Epithelial cell of prostate (primary cell): ENCODE measurements at places on chromosomes 7 and 10.

GRCh38 chr7:11168650-11169170 is 195.0 kb downstream of the PHF14 start:
- no peak for DNase-seq

DNA sequence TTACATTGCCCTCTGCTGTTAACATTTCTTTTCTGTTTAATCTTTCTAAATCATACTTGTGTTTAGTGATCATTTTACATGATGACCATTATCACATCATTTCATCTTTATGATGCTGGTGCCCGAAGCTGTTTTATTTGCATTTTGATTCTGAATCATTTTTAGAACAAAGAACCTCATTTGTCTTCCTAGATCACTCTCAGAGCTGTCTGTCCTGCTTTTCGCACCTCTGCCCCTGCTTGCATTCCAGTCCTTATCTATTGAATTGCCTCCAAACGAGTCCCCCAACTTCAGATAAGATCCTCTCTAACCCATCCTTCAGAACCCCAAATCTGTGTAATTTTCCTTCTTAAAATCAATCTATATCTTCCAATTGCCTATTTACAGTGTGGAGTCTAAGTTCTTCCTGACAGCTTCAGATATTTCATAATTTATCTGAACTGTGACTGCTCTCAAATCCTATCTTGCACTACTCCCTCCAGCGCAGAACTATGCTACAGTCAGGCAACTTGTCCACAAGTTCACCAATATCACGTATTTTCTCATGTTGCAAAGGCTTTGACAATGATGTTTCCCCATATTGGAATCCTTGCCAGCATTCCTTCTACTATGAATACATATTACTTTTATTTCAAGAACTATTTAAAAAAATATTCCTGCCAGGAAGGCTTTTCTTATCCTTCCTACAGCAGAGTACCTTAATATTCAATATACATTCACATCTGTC is 346.5 kb upstream of the CACNA2D1 start:
- DNase-seq: no peak

GRCh38 chr7:155084969-155085368 is 14.8 kb downstream of the HTR5A start:
- no peak for DNase-seq

DNA sequence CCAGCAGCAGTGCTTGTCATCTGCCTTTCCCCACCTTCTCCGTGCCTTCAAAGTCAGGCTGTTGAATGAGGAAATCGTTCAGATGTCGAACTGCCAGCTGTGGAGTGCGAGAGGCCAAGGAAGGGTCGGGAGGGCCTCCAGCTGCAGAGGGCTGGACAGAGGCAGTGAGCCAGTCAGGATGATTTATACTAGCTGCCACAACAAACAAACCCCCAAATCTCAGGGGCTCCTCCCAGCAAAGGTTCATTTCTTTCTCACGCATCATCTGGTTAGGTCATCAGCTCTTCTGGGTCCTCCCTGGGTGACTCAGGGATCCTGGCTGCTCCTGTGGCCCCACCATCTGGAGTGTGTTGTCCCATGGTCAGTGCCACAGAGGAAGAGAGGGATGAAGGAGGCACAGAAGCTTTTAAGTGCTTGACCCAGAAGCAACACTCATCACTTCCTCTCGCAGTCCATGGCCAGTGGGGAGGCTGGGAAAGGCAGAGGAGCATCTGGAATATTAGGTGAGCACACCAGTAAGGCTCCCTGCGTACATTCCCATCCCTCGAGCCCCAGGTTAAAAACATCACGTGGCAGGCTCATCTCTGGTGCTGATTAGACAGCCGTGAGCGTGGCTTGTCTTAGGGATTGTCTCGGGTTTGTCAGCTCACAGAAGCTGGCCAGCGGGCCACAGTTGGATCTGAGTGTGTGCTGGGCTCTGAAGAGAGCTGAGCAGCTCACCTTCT is 140.7 kb downstream of the RGS10 start:
- DNase-seq: peak; percentile 40

DNA sequence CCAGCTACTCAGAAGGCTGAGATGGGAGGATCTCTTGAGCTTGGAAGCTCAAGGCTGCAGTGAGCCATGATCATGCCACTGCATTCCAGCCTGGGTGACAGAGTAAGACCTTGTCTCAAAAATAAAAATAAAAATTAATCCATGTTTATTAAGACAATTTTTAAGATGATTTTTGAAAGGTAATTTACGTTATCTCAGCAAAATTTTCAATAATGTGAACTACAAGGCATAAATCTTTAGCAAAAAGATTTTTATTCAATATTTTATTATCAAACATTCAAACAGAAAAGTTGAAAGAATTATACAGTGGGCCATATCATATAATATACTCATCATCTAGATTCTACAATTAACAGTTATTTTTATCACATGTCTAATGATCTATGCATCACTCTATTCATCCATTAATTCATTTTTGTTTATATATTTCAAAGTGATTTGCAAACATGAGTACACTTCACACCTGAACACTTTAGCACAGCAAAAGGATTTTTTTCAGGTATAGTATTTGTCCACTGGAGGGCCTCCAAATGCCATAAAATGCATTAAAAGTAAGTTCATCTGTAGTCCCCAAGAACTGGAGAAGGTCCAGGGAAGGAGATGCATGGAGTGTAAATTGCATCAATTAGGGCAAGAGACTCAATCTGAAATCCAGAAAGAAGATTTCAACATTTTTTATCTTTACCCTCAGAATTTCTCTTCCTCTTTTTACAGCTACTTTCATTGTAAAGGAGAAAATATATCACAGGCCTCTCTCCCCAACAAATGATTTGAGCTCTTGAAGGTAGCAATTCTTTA is 38.6 kb upstream of the RSBN1L start:
- no peak for DNase-seq

GRCh38 chr10:78630944-78631838 is 437.6 kb upstream of the ZMIZ1 start:
- DNase-seq: no peak

DNA sequence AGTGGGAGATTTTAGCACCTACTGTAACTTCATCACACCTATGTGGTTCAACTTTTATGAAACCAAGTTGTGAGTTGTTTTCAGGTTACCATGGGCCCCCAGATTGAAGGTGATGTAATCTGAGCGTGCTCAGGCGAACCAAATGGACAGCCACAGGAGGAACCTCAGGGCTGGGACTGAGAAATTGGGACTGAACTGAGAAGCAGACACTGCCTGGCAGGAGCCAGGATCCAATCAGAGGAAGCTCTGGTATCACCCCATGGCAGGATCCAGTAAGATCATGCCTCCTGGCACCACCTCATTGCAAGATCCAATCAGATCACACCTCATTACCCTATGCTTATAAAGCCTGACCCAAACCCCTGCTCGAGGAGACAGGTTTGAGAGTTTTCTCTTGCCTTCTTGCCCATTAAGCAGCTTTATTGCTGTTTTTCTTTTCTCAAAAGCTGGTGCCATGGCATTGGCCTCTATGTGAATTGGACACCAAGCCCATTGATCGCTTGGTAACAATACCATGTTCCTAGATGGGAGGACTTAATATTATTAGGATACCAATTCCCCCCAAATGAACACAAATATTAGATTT is 43.2 kb upstream of the GDF10 start:
- no peak for DNase-seq

DNA sequence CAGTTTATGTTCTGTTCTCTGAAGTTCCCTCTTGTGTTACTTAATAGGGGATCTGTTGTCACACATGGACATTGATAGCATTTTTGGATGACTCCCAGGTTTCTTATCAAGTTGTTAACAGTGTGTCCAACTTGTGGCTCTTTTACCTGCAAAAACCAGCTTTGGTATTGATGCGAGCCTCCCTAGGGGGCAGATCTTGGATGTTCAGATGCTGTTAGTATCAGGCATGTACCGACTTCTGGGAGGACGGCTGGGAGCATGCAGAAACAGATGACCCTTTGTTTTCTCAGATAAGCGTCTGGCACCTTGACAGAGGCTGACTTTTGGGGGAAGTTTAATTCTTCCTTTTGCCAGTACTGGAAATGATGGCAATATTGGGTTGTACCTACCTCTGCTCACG is 2.2 kb downstream of the PLPP4 start:
- DNase-seq: no peak

DNA sequence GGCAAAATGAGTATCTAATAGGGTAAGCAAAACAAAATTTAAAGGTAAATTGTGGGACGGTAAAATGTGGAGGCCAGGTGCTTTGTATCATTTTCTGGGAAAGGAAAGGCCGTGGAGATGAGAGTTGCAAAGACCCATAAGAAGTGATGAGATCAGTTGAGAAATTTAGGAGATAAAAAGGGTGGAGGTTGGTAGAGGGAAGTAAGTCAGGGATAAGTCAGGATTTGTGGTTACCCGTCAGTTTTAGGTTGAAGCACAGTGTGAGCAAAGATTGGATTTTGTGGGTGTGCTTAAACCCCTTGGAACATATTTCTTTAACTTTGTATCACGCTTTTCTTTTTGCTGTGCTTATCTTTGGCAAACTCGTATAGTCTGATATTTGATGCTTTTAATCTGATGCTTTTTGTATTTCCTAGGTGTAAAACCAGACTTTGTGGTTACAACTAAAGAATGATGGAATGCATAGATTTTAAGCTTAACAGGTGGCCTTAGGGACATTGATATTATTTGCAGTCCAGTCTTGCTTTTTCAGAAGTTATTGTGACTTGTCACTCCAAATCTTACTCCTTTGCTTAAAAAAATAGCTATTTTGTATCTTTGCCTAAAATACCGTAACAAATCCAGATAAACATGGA is 1.2 kb downstream of the BTRC start:
- no peak for DNase-seq

DNA sequence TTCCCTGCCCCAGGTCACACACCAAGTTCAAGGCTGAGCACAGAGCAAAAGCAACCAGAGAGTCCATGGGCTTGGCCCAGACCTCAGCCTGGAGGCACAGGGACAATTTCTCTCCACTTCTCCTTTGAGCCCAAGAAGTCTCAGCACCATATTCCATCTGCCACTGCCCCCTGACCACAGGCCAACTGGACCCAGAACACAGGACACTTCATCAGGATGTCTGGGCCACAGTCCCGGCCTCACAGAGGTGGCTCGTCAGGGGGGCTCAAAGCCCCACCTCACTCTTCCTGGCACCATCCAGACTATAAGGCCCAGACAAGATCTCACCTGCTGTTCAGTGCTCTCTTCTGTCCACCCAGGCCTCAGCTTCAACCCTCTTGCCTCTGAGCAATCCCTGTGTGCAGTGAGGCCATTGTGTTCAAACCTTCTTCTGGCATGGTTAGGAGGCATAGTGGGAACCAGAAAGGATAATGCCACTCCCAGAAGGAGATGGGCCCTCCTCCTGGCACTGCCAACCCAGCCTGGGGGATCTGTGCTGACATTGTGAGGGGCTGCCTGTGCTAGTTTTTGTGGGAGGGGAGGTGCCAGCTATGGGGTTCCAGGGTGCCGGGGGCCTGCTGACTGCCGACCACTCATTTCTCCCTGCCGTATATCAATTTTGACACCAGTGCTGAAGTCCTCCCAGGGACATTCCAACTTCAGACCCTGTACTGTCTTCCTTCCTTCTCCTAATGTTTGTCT is 49.7 kb upstream of the ANTXRL start:
- DNase-seq: no peak

DNA sequence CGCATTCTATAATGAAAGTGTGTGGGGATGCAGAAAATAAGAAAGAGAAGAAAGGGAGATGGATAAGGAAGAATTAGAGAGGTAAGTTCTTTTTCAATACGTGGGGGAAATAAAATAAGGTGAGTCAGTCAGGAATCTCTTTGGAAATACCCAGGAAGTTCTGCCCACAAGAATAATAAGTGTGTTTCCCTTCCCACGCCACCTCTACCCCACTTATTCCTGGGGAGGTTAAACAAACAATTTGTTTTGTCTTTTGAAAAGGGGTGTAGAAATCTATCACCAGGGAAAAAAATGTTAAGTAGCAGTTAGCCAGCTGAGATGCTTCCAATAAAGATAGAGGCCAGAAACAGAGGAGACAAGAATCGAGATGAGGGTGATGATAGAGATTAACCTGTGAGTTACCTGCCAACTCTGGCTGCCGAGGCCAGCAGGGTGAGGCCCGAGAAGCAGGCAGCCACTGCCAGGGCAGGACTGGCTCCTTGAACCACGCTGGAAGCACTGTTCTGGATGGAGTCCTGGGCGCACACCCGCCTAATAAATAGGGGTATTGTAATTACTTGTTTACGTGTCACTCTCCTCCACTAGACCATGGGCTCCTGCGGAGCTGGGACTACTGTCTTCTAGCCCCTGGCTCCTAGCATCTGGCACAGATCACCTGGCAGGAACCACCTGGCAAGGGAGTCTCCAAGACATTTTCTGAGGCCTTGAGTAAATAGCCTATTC is 191.3 kb downstream of the FGFR2 start:
- DNase-seq: peak; percentile 41

DNA sequence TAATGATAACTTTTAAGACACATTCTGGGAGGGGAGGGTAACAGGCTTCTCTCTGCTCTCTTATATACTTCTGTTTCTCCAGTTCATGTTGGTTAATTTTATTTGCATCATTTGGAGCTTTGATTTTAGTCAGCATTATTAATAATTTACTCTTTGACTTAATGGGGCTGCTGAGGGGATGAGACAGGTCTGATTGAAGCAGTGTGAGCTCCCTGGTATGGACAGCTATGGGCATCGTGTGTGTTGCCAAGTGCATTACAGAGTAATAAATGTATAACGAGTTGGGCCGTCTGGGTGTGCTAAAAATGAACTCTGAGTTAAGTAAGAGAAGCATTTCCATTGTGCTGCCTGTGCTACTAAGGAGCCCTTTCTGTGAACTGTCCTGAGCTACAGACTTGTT is 31.7 kb upstream of the IKZF1 start:
- DNase-seq: no peak

DNA sequence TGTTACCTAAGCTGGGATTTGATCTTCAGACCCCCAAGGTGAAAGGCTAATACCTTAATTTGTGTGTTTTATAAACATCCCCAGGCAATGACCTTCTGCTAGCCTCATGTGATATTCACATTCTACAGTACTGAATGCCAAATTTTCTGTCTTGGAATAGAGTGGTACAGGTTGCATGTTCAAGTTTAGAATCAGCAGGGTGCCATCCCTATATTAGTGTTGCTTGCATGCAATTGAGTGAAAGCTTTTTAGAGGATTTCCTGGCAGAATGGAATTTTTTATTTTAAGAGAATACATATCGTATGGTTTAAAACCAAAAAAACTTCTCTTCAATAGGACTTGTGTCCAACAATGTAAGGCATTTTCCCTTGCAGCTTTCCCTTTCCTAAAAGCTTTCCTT is 107.3 kb downstream of the LRMDA start:
- DNase-seq: no peak

- DNase-seq: no peak
Observed at GRCh38 chr7:108332937-108333336, 123.3 kb downstream of the NRCAM start.

DNA sequence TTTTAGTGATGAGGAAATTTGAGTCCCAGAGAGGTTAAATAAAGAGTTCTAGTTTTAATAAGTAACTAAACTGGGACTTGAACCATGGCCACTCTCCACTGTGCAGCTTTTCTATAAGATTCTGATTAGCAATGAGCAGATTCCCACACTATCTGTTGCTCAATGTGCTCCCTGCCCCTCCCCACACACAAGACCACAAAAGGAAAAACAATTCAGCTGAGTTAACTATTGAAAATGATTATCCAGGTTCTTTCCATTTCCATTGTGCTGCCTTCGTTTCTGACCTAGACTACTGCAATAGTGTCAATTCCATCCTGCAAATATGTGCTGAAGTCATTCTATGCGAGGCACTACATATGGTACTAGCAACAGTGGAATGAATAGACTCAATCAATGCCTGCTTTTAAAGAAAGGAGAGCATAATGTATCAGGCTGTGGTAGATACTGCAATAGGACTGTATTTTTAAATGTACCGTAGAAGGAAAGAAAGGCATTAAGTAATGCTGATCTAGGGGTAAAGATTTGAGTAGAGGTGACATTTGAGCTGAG is 97.0 kb downstream of the SEMA3C start:
- no peak for DNase-seq
